ENCODE measurements at places on chromosomes 1 and 21. TPM values are rescaled to one million over a fixed set of nuclear protein-coding genes. Genes with fewer than 3 reads are reported as not detected.

- DNase-seq: no peak
Observed at GRCh38 chr1:160134791-160135572, 16.4 kb upstream of the ATP1A4 start.

The CASQ1 gene
- total RNA-seq: 0.34 TPM

DNA sequence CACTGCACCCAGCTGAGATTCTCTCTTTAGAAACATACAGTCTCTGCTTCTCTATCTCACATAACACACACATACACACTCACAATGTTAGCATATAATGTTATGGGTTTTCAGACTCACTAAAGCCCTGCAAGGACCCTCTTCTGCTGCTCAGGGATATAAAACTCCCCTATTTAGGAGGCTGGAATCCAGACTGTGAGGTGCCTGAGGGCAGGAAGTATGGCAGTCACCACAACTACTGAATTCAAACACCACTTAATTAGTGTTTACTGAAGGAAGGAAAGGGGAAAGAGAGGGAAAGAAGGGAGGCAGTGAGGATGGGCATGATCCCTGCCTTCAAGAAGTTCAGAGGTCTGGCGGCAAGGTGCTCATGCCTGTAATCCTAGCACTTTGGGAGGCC, 7.8 kb upstream of the CDK18 start:
- no peak for DNase-seq

DNA sequence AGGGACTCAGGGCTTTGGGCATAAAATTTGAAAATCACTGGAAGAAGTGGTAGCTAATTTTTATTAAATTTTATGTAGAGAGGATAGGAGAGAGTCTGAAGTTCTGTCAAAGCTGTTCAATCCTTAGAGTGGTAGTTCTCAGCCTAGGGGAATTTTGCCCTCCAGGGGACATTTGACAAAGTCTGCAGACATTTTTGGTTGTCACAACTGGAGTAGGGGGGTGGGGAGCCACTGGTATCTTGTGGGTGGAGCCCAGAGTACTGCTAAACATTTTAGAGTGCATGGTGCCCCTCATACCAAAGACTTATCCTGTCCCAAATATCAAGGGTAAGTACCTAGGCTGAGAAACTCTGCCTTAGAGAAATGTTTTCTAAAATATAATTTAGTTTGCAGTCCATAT, 30.2 kb downstream of the RASAL2 start:
- DNase-seq: no peak

DNA sequence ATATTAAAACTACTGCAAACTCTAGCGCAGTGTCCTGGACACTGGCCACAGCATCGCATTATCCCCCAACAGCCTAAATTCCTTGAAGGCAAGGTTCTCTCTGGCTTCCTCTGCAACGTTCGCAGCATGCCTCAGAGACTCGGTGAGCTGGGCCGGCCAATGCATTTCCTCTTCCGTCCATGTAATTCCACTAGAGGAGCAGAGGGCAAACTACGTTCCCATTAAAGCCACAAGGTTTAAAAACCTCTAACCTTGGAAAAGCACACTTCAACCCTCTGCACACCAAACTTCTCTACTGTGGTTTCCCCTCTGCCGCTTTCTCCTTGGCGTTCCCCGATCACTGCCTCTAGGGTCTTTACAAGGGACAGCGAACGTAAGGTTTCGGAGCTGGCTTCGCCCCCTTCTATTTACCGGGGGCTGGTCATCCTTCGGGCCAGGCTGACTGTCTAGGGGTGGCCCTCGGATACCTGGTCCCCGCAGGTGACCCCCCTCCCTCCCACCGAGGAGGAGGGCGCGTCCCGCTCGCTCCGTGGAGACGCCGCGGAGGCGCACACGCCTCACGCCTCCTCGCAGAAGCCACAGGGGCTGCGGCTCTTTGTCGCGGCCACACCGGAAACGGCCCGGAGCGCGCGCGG, 456 bp upstream of the SMYD2 start:
- peak; percentile 20 for DNase-seq

DNA sequence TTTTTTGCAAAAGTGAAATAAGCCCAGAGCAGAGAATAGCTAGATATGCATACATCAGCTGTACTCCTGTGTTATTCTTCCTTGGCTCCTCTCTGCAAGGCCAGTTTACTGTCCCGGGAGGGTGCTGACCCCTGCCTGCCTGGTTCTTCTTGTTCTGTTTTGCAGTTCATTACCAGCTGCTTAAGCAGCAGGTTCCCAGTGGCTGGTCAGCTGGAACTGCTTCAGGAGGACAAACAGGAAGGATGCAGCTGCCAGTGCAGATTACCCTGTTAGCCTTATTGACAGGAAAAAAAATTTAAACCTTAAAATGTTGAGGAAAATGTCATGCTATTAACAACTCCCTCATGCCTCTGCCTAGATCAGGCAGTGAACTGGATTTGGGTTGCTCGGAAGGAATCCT, 16.0 kb upstream of the LRIG2 start:
- DNase-seq: no peak

DNA sequence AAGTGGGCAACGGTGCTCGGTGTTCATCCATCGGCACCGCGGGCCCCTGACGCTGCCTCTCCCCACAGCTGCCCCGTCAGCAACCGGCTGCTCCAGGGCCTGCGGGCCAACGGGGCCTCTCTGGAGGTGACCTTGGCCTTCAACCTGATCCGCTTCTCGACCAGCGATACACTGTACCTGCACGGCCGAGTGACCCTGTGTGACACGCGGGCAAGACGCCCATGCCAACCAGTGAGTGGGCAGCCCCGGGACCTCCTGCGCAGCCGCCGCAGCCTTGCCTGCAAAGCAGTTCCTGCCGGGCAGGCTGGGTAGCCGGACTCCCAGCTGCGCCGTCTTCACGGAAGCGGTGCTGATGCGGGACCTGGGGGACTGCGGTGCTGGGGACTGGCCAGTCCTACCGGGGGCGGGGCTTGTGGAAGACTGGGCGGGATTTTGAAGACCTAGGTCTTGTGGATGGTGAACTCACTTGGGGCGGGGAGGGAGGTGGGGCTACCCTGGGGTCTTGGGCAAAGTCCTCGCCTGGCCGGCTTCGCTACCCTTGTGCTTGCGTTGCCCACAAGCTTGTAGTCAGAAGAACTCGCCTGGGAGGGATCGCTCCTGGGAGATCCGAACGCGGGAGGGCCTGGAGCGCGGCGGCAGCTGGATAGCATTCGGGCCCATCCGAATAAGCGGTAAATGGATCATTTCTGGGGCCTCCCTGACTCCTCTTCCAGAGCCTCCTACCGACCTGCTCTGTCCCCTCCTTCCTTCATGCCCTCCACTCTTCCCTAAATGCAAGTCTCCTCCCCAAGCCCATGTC, 8.8 kb upstream of the CEP85 start:
- DNase-seq: peak; percentile 42

- no peak for DNase-seq
Observed at GRCh38 chr1:154524881-154525280, 22.7 kb upstream of the SHE start.

DNA sequence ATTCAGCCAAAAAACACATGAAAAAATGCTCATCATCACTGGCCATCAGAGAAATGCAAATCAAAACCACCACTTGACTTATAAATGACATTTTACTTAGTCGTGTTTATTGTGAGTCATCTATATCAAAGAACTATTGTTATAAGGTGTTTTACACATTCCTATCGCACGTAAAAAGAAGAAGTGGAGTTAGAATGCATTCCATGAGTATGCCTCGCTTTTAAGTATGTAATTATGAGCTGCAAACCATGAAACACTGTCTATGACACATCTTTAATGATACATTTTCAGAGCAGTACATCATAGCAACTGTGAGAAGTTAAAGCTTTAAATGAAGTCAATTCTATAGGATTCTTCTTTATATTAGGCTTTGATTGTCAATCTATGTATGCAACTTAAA, 614.3 kb upstream of the ADAMTS5 start:
- DNase-seq: no peak

The RGS8 gene
- total RNA-seq: not detected

DNA sequence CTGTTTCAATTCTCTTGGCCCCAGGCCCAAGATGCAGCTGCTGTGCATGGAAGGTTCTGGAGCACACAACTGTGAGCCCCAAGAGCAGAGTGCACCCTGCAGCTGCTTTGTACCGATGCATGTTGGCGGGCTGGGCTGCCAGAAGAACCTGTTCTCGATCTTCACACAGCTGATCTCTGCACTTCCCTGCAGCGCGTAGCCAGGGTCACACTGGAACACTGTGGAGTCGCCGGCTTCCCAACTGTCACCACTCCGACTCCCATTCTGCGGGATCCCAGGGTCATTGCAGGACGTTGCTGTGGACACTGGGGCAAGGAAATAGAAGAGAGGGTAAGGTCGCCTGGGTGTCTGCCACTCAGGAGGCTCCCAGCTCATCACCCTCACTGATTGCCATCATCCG, 185.4 kb downstream of the ZSCAN20 start:
- DNase-seq: no peak

DNA sequence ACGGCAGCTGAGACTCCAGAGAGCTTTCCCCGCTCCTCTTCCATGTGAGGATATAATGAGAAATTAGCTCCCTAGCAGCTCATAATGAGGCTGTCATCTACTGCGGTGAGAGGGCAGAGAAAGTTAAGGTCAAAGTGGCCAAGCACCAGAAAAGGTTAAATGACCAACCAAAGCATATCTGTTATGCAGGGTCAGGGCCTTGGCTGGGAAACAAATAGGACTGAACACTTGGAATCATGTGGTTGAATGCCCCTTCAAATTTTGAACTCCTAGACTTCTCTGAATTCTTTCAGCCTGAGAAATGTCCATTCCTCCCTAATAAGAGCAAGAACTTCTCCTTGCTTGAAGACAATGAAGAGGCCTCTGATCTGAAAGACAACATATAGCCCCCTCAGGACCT, 115.9 kb downstream of the TM2D1 start:
- no peak for DNase-seq

The C1orf115 gene
- 10.8 TPM for total RNA-seq

All from uterus (tissue), 4 donors.